ENCODE measurements at places on chromosomes 1 and 21.

DNA sequence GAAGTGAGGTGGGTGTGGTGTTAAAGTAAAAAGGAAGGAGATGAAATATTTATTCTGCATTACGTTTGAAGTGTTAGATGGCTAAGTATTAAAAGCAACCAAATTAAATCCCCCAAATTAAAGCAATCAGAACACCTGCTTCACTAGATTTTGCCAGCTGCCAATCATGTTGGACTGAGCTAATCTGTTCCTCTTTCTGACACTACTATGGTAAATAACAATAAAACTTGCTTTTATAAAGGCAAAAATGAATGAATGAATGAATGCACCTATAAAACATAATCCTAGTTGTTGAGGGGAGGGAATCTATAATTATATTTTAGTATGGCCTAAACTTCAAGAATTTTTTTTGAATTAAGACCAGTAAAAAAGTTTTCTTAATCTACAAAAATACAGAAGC, 51.0 kb downstream of the RAB3GAP2 start:
- no peak for DNase-seq

DNA sequence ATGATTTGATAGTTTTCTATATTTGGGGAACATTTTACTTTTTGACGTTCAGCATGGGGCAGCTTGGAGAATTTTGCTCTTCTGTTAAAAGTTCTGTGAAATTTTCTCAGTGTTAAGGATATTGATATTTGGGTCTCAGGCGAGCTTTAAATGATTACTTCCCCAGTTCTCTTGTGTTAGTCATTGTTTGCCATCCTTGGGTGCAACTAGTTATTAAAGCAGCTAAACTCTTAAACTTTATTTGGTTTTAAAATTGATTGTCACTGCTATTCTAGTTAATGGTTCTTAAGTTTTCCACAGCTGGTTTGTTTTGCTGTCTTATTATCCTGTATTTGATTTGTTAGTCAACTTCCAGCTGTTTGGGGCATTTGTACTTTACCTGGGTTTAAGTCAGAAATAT, 9.0 kb downstream of the COG2 start:
- DNase-seq = no peak

GRCh38 chr1:156767879-156768604, 707 bp downstream of the PRCC start:
- no peak for DNase-seq

DNA sequence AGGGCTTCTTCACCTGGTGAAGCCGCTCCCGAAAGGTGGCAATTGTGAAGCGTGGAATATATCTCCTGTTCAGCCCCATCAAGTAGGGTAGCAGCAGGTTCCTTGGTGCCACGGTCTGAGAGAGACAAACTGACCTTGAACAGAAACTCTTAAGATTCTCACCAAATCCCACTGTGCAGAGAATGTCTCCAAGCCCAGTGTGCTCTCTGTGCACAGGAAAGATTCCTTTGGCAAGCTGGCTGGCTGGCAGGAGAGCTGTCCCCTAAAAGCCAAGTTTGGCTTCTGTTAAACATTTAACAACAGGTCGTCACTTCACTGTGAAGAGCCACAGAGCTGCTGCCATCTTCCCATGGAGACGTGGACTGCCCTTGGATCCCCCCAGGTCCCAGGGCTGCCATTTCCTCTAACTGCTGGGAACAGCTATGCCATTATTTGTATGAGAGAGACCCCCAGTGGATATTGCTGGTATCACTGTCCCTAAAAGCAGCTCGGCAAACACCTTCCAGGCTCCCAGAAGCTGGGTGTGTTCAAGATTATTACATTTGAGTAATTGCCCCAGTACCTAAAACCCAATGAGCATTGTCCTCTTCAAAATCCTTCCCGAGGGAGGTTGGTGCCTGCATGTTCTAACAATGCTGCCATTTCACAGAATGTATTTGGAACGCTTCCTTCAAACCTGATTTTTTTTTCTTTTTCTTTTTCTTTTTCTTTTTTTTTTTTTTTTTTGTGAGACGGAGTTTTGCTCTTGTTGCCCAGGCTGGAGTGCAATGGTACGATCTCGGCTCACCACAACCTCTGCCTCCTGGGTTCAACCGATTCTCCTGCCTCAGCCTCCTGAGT, 71.8 kb downstream of the CD58 start:
- DNase-seq = peak; percentile 24

DNA sequence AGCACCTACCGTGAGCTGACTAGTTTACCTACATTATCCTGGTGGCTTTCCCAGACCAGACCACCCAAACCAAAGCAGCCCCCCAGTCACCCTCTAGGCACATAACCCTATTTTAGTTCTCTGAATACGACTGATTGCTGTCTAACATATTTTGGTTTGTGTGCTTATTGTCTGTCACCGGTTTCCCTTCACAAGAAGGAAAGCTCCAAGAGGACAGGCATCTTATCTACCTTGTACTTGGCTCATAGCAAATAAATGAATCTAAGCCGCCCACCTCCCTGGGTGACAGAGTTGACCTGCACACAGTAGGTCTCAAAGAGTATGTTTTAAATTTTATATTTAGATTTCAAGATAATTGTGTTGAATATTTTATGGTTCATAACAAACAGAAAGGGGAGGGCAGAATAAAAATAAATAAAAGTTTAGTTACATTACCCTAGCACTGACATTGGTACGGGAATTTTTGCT, 904 bp upstream of the PRDX6 start:
- DNase-seq = no peak

DNA sequence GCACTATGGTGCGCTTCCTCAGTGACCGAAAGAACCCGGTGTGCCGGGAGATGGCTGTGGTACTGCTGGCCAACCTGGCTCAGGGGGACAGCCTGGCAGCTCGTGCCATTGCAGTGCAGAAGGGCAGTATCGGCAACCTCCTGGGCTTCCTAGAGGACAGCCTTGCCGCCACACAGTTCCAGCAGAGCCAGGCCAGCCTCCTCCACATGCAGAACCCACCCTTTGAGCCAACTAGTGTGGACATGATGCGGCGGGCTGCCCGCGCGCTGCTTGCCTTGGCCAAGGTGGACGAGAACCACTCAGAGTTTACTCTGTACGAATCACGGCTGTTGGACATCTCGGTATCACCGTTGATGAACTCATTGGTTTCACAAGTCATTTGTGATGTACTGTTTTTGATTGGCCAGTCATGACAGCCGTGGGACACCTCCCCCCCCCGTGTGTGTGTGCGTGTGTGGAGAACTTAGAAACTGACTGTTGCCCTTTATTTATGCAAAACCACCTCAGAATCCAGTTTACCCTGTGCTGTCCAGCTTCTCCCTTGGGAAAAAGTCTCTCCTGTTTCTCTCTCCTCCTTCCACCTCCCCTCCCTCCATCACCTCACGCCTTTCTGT, 7.3 kb upstream of the PIGV start:
- no peak for DNase-seq

GRCh38 chr1:244874974-244875579, 10.7 kb upstream of the HNRNPU start:
- no peak for DNase-seq

DNA sequence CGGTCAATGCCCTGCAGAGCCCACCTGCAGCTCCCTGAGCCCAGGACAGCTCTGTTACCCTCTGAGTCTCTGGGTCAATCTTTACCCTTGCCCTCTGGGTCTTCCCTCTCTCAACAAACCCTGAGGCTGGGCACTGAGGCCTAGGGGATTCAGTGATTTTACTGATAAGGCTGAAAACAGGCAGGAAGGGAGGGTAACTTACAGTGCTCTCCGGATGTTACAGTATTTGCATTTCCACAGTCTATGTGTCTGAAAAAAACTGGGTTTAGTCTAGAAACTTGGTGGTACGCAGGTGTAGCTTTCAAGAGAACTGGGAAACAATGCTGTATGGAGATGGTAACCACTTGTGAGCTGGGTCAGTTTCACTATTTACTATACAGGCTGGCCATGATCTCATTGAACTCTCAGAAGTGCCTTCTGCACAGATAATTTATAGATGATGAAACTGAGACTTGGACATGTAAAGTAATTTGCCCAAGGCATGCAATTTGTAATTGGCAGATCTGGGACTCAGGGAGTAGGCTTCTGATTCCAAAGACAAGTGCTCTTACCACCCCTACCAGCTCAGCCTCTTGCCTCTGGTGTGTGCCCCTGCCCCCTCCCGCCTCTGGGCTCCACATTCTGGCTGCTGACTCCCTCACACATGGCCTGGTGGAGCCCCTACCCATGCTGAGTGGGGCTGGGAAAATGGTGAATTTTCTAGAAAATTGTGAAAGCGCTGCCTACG, 48.8 kb downstream of the TENT5C start:
- no peak for DNase-seq

DNA sequence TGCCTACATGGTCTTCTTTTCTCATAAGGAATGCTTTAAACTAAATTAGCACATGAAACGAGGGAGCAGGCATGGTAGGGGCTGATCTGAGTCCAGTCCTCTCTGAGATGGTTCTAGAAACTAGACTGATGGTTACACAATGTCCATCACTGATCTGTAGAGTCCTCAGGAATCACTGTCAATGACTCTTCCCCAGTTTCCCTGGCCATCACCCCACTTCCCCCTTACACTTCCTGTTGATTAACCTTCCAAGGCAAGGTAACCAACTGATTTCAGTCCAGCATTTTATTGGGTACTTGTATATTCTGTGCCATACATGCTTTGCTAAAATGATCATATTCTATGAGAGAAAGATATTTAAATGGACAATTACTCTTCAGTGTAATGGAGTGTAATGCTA, 100.6 kb upstream of the ARTN start:
- no peak for DNase-seq

DNA sequence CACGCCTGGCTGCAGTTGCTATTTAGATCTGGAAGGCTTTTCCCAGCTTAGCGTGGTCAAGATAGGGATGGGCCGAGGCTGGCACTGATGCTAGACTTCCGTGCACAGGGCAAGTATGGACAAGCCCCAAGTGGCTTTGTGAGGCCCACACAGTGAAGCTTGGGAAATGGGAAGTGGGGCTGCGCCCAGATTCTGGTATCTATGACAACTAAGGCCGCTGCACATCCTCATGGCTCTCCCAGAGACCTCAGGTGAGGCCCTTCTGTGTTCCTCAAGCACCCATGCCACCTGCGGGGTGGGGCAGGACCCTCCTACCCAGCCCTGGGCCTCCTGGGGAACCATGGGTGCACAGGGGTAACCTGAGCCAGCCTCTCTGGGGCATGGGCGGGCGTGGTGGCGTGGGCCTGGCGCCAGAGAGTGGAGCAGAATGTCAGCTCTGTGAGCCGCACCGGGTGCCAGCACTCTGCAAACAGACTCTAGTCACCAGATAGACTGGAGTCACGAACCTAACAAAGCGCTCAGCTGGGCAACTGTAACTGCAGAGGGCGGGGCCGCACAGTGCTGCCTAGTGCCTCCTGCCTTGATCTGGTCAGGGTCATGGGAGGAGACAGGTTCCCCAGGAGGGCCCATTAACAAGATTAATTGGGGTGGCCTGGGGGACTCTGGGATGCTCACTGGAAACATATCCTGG, 46.4 kb downstream of the ELF3 start:
- no peak for DNase-seq

- no peak for DNase-seq
Measured at GRCh38 chr1:168303716-168304540, 23.3 kb downstream of the TBX19 start.

DNA sequence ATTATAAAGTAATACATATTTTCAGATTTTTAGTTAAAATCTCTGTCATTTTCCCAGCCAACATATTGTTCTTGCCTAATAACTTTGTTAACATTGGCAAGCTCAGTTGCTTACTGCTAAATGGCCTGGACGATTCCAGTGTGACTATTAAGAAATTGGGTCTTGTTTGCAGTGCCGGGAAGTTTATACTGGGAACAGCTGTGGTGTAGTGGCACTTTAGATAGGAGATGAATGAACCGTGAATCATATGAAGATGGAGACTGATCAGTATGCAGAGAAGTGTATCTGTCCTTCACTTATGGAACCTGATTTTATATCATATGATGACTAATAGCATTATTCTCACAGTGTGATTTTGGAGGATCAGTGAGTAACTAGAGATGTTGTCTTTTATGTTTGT, 3.3 kb downstream of the CHRM3 start:
- no peak for DNase-seq

- DNase-seq = peak; percentile 9
Measured at GRCh38 chr1:244964112-244964971, 100.0 kb upstream of the HNRNPU start.

GRCh38 chr1:6025269-6026094, 20.2 kb upstream of the KCNAB2 start:
- no peak for DNase-seq

- no peak for DNase-seq
Measured at GRCh38 chr21:43988506-43989230, 23.4 kb upstream of the TRAPPC10 start.

- no peak for DNase-seq
Measured at GRCh38 chr1:18547460-18547859, 66.7 kb downstream of the KLHDC7A start.

DNA sequence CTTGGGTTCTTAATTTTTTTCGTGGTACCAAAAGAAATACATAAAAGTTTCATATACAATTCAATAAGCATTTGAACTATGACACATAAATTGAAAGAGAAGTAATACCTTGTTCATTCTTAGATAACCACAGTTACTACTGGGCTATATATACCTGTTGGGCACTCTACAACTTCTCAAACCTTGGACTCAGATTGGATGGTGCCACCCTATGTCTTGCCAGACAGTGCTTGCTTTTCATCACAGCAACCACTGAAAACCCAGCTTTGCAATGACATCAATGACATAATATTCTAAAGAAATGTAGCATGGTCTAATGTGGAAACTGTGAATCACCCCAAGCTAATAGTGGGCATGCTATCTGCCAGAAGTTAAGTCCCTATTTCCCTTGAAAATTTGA, 62.8 kb upstream of the DPH5 start:
- no peak for DNase-seq

- DNase-seq = no peak
Measured at GRCh38 chr1:22919341-22920025, 53.2 kb downstream of the LACTBL1 start.

DNA sequence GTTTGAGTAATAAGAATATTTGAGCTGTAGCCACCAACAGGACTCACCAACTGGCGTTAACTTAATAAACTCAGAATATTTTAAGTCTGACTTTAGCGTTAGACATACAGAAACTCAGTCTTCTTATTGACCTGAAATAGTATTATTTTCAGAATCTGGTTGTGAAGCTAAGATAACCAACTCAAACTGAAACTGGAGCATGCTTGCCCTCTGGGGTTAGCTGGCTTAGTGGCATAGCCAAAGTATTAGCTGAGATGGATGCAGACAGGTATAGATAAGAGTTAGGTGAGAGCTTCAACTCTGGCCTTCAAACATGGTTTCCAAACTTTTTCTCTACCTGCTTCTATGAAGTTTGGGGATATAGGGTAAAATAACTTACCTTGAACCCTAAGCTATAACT, 40.5 kb downstream of the AMY1C start:
- no peak for DNase-seq

DNA sequence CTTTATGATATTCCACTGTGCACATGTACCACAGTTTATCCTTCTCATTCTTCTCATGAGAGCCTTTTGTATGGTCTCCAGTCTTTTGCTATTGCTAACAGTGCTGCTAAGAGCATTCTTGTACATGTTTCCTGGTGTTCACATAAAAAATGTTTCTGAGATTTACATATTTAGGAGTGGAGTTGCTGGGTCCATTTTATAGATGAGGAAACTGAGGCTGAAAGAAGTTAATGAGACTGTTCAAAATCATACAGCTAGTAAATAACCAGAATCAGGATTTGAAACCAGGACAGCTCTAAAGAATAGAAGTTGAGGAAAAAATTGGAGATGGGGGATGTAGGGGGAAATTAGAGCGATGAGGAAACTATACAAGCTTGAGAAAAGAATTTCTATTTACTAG, 27.8 kb upstream of the RGS16 start:
- DNase-seq = no peak
